ENCODE measurements at places on chromosomes 16 and 17.

- peak; percentile 35 for DNase-seq
These were observed 240.0 kb downstream of the C16orf95 start for GRCh38 chr16:87076950-87077749.

DNA sequence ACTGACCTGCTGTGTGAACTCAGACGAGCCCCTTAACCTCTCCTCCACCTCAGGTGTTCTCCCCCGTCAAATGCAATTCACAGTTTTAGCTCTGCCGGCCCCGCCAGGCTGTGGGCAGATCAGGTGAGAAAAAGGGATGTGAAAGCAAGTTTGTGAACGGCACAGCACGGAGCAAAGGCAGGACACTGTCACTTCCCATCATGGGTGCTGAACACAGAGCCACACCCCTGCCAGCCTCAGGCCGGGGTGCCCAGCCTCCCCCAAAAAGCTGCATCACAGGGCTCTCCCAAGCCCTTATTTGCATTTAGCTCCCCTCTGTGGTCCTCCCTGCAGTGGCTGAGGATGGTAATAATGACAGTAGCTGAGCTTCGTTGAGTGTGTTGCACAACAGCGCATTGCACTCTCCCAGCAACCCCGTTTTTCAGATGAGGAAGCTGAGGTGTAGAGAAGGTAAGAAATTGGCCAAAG lies 88.8 kb upstream of the TNRC6C start:
- DNase-seq = peak; percentile 77

- DNase-seq = no peak
These were observed 140.1 kb downstream of the ITFG1 start for GRCh38 chr16:47320546-47321310.

GRCh38 chr16:53991754-53992378 lies 287.9 kb downstream of the FTO start:
- DNase-seq = peak; percentile 36

DNA sequence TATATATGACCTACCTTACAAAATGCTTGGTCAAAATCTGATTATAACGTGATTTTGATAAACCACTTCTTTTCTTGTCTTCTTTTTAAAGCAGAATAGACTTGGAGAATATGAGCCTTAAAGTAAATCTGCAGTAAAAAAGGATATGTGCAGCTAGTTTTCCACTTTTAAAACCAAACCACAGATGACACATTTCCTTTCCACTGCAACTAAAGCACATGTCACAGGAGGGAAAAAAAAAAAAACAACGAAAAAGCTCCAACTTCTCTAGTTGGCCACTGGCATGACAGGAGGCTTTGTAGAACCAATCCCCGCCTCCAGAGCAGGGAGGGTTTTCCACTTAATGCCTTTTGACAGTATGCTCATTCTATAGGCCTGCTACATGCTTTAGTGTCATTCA lies at the start of gene EVI2A:
Gene EVI2A (minus strand): TSS at position 142 of the 400 bp plus-strand sequence. CDS start 2,609 bp downstream, outside the sequence.
- peak; percentile 91 for DNase-seq

DNA sequence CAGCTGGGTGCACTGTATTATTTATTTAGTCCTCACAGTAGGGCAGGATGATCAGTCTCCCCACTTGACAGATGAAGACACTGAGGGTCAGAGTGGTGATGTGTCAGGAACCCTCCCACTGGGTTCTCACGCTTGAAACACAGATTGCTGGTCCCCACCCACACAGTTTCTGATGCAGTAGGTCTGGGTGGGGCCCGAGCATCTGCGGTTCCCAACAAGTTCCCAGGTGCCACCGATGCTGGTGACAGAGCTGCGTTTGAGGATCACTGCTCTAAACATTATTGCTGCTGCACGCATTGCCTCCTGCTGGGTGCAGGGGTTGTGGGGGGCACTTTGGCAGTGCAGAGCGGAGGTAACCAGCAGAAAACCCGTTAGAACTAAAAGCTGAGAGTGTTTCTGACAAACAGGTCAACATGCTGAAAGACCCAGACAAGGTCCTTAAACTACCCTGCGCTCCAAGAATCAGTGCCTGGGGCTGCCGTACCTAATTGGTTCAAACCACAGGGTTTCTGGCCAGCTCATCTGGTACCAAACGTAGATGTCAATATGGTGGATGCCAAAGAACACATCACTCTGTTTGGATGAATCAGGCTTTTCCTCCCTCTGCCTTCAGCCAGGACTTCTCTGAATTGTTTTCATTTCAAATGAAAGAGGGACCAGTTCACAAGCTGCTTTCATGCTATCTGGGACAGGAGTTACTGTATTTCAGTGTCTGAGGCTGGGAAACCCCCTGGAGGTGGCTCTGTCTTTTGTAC lies 76.0 kb downstream of the ABCC1 start:
- no peak for DNase-seq

DNA sequence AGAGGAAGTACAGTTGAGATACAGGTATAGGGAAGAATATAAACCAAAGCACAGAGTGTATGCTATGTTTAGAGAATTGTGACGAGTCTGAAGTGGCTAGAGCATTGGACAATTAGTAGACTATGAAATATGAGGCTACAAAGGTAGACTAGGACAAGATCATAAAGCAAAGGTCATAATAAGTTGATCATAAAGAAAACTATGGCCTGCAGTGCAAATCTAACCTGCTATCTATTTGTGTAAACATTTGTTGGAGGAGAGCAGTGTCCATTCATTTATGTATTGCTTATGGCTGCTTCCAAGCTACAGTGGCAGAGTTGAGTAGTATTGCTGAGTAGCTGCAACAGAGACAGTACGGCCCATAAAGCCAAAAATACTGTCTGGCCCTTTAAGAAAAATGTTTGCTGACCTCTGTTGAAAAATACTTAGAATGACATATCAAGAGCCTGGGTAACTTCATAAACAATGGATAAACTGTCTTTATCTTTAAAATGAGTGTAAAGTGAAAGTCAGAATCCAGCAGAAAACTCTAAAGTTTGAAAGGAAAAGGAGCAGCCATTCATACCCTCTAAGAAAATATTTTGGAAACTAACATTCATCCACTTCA lies 14.5 kb upstream of the OR1E2 start:
- DNase-seq = no peak

Data from HL-60 (cell line).